Coronary artery (tissue), 2 donors: ENCODE measurements at places on chromosomes 5 and 9.

- peak; percentile 66 for DNase-seq
These were observed 45.3 kb upstream of the AKNA start for GRCh38 chr9:114433086-114433485.

- no peak for DNase-seq
These were observed 26.0 kb upstream of the SVEP1 start for GRCh38 chr9:110605565-110605964.

DNA sequence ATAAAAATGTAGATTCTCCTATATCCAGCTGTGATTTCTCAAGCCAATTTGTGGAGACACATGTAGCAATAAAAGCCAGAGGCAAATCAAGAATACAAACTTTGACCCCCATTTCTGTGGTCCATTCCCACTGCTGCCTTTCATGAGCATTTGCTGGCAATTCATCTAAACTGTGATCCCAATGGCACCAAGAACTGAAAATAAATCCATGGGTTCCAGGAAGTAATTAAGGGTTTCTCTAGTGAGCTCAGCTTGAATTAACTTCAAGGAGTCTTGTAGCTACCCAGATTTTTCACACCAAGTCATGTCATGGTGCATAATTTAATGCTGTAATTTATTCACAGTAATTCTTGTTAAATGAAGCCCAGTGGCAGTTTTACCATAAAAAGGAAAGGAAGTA lies 145.0 kb upstream of the SMC2 start:
- DNase-seq = no peak

DNA sequence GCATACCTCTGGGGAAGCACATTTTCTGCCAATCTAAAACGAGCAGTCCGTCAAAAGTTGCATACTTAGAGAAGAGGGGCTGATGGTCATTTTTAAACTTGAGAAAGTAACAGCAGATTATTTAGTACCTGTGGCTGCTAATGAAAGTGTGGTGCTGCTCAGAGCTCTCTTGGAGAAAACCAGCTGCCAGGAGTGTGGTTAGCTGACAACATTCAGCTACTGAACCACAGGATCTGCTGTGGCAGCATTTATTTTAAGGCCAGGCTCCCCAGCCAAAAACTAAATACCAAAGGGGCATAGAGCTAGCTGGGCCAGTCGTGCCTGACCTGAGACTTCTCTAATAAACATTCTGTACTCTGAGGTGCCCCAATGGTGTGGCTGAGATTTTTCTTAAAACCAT lies 203.6 kb downstream of the EDIL3 start:
- DNase-seq = no peak

GRCh38 chr5:173313351-173313801 lies 14.8 kb downstream of the STC2 start:
- DNase-seq = no peak

- DNase-seq = no peak
These were observed 22.8 kb downstream of the URM1 start for GRCh38 chr9:128393970-128394369.

GRCh38 chr5:161314033-161314432 lies 232.5 kb downstream of the GABRB2 start:
- no peak for DNase-seq

DNA sequence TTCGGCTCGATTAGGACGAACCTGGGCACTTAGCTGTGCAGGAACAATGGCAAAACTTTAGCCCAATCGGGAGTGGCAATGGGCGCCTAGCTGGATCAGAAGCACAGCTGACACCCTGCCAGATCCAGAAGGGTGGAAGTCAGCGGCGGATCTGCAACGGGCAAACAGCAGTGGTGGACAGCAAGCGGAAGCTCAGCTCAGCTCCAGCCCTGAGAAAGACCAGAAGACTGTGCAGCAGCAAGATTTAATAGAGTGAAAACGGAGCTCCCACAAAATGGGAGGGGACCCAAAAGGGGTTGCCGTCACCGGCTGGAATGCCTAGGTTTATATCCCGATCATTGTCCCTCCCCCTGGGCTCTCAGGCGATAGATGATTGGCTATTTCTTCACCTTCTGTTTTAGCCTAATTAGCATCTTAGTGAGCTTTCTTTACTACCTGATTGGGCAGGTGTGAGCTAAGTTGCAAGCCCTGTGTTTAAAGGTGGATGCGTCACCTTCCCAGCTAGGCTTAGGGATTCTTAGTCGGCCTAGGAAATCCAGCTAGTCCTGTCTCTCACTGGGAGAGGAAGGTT lies 1237.9 kb downstream of the CDH12 start:
- no peak for DNase-seq

DNA sequence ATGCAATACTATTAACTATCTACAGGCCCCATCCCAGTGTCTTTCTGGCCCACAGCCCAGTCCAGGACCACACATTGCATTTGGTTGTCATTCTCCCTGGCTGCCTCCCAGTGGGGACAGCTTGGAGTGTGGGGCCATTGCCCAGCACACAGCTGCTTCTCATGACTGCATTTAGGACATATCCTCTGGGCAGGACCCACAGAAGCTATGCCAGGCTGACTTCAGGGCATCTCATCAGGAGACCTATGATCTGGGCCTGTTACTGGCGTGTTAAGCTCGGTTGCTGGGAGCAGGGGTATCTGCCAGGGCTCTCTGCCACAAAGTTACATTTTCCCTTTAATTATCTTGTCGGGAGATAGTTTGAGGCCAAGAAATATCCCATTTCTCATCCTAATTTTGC lies 32.1 kb upstream of the CLPTM1L start:
- no peak for DNase-seq

GRCh38 chr5:66222455-66222854 lies 78.4 kb downstream of the SREK1 start:
- no peak for DNase-seq

DNA sequence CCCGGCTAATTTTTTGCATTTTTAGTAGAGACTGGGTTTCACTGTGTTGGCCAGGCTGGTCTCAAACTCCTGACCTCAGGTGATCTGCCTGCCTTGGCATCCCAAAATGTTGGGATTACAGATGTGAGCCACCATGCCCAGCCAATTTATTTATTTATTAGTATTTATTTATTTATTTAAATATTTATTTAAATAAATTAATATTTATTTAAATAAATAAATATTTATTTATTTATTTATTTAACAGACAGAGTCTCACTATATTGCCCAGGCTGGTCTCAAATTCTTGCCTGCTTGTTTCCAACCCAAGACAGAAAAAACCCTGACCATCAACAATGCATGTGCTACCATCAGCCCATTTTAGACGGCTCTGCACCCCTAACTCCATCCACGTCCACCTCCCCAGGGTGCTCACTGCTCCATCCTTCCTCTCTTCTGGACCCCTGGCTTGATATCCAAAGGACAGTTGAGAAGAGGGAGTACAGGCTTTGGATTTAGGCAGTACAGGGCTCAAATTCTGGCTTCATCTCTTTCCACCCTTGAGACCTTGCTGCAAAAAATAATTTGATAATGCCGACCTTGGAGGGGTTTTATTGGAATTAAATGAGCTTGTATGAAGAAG lies 232.6 kb downstream of the MED10 start:
- DNase-seq = no peak

DNA sequence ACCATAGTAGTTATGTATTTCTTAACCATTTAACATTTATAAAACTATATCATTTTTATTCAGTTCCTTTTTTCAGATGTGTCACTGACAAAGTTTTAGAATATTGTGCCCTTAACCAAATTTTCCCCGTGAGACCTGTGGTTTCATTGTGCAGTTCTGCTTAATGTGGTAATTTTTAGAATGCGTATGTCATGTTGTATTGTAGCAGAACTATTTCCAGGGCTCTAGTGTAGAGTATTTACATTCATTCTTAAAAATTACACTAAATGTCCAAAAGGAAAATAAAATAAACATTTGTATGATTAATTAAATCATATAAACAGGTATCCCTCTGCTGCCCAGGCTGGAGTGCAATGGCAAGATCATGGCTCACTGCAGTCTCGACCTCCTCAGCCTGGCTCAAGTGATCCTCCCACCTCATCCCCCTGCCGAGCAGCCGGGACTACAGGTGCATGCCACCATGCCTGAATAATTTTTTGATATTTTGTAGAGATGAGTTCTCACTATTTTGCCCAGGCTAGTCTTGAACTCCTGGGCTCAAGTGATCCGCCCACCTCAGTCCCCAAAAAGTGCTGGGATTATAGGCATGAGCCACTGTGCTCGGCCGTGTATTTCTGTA lies 15.4 kb downstream of the SERINC5 start:
- no peak for DNase-seq

- no peak for DNase-seq
These were observed 84.5 kb upstream of the CTNNA1 start for GRCh38 chr5:138668451-138669380.

DNA sequence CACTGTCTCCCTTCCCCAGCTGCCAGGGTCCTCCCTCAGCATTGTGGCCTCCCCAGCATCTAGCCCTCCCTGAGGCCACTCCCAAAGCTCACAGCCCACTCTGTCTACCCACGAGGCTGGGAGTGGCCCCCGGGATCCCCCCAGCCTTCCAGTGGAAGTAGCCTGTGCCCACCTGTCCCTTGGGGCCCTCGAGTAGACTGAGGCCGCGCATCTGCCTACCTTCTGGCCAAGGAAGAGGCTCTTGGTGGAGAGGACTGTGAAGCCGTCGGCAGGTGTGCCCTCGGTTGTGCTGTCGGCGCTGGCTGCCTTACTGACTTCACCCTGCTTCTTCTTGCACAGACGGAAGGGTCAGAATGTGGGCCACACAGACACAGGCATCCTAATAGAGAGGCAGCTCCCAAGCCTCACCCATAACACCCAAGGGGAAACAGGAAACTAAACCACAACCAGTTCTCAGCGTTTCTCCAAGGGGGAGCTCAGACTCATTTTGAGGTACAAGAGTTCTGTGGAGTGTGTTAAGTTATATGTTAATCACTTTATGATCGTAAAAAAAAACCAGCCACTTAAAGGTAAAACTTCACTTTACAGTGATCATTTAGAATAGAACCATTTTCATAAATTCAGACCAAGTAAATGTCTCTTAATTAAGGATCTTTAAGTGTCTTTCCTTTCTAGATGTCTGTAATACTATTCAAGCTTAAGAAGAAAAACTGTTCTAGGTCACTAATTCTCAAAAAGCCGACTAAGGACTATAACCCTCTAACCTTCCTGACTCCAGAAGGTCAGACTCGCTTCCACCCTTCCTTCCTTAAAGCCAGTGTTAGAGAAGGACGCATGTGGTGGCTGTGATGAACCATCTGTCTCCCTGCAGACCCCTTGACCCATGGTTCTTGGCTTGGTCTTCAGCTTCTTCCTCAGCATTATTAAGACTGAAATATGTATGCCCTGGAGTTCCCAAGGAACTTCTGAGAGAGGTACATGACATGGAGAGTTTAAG lies 38.5 kb downstream of the MACROH2A1 start:
- DNase-seq = no peak

DNA sequence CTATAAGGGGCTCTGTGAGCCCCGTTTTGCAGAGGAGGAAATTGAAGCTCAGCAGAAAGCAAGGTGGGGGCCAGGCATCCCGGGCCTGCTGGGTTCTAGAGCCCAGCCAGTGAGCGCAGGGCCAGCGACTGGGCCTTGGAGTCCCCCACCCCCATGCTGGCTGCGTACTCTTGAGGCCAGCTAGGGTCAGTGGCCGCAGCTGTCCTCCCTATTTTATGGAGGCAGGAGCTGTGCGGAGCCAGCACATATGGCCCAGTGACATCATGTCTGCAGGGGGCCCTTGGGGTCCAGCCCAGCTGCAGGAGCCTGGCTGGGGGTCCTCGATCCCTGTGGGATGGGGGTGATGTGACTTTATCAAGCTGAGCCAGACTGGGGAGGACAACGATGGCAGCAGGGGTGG lies 71.3 kb downstream of the HMCN2 start:
- DNase-seq = no peak

DNA sequence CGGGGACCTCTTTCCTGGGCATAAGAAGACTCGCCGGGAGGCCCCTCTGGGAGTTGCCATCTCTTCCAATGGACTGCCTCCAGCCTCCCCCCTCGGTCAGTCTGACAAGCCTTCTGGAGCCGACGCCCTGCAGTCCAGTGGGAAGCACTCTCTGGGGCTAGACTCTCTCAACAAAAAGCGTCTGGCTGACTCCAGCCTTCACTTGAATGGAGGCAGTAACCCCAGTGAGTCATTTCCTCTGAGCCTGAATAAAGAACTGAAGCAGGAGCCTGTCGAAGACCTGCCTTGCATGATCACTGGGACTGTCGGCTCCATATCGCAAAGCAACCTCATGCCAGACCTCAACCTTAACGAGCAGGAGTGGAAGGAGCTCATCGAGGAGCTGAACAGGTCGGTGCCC lies 28.4 kb upstream of the LTC4S start:
- DNase-seq = no peak

GRCh38 chr5:42454216-42454995 lies 31.2 kb downstream of the GHR start:
- no peak for DNase-seq

- DNase-seq = no peak
These were observed 16.9 kb downstream of the SH2D3C start for GRCh38 chr9:127761491-127761956.

GRCh38 chr5:177198738-177199137 lies 65.2 kb downstream of the NSD1 start:
- DNase-seq = no peak

DNA sequence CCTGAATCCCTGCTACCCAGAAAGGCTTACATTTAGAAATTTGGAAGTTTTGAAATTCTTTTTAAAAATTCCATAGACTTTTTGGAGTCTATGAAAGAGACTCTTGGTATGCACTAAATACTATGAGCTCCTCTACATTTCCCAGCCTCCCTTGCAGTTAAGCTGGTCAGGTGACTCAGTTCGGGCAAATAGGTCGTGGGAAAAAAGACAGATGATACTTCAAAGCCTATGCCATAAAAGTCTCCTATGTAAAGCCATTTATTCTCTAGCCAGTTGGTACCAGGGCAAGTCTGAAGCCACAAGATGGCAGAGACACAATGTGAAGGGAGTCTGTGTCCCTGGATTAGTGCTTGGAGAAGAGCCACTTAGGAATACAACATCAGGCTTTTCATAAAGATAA lies 101.8 kb downstream of the BOD1 start:
- no peak for DNase-seq

- DNase-seq = no peak
These were observed 348.7 kb downstream of the MAN2A1 start for GRCh38 chr5:110038297-110038997.

DNA sequence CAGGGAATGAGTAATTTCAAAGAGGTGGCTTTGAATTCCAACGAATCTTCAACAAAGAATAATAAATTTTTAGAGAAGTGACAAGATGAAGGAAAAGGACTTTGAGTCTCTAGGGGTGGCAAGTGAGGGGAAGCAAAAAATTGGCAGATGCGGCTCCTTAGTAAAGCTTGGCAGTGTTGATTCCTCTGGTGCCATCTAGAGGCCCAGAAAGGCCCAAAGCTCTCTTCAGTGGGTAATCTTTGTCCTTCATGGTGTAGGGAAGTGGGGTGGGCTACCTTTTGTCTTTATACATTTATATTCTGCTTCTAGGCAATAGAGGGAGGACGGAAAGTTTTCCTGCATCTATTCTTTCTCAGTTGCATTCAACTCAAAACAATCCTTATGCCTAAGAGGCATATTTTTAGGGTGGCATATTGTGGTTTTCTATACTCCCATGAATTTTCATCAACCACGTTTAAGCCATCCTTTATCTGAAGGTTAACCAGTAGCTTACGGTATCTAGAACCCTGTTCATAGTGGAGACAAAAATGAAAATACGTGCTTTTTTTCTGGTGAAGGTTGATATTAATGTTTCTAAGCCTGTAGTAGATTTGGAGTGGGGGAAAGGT lies 17.5 kb upstream of the ROPN1L start:
- DNase-seq = no peak
